Tongue (tissue), 3 donors: ENCODE measurements at places on chromosomes 12 and 14. TPM values are rescaled to one million over a fixed set of nuclear protein-coding genes. Genes with fewer than 3 reads are reported as not detected.
A peak's percentile ranks its signal among the peaks of the same experiment; 100 is the strongest.

The KCNA1 gene
- 4.4 TPM for total RNA-seq

DNA sequence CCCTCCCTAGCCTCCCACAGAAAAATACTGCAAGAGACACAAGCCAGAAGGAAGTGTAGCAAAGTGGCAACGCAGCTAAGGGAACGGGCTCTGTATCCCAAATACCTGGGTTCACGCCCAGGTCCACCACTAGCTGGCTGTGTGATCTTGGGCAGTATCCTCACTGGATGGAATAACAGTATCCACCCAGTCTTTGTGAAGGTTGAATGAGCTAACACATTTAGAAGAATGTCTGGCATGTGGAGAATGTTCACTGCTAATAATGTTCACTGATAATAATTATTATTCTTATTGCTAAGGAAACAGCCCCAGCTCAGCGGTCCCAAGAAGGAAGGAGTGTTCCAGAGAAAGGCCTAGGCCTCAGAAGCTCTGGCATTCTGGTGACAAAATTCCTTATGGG lies 70.9 kb downstream of the VWF start:
- DNase-seq, result no peak

The CPNE6 gene
- total RNA-seq, result not detected

GRCh38 chr12:118575730-118576129 lies 199.4 kb downstream of the SUDS3 start:
- no peak for DNase-seq

DNA sequence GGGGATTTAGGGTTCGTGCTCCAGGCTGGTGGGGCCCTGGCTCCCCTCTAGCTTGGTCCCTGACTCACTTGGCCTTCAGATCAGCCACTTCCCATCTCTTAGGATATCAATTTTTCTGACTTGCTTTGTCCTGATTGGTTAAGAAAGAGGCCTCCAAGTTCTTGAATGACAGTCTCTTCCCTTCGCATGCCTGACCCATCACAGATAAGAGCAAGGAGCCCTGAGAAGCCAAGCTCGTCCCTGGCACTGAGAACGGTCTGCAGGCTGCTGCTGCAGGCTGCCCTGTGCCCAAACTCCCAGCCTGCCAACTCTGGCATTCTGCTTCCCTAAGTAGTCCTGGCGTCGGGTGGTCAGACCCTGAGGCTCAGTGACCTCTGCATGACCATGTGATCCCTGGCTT lies 794 bp upstream of the LRTM2 start:
- DNase-seq, result no peak

GRCh38 chr14:94412671-94413638 lies 24.6 kb upstream of the SERPINA1 start:
- no peak for DNase-seq

DNA sequence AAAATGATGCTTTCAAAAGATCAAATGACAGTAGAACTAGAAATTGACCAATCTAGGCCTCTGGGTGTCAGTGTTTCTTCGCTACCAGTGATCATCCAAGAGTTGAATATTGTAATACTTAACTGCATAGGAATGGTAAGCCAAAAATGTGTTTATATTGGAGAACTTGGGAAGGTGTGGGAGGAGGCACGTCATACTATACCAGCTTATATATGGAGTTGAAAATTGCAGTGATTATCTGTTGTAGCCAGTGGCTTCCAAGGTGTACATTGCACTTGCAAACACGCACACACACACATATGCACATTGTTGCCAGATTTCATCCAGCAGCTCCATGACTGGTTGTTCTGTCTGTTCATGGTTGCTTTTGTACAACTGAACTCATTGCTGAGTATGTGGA lies 36.1 kb downstream of the EID3 start:
- peak; percentile 24 for DNase-seq

- no peak for DNase-seq
These were observed 58.8 kb downstream of the AEBP2 start for GRCh38 chr12:19498099-19498498.
